CD8-positive, alpha-beta memory T cell (primary cell): ENCODE measurements at places on chromosomes 13 and 19. TPM values are rescaled to one million over a fixed set of nuclear protein-coding genes. Genes with fewer than 3 reads are reported as not detected.

Gene LILRB2
- total RNA-seq = 0.24 TPM

Gene PEAK3
- total RNA-seq = not detected

Gene SIGLEC8
- total RNA-seq = not detected

Gene NEK5
- not detected for total RNA-seq

Gene ZNF726
- total RNA-seq = 13.1 TPM

Gene ZNF850
- 6.9 TPM for total RNA-seq

Gene KCNN1
- total RNA-seq = 0.15 TPM

Gene PNMA8C
- total RNA-seq = not detected

Gene GIPC3
- 0.33 TPM for total RNA-seq

Gene SEMA6B
- 0.91 TPM for total RNA-seq

Gene ZNF211
- total RNA-seq = 12.1 TPM

Gene ZNF45
- 10.0 TPM for total RNA-seq

Gene ZNF578
- total RNA-seq = 0.88 TPM

Gene ZSCAN22
- total RNA-seq = 5.7 TPM

GRCh38 chr19:49818649-49819370 lies 721 bp downstream of the MED25 start:
- no peak for DNase-seq

DNA sequence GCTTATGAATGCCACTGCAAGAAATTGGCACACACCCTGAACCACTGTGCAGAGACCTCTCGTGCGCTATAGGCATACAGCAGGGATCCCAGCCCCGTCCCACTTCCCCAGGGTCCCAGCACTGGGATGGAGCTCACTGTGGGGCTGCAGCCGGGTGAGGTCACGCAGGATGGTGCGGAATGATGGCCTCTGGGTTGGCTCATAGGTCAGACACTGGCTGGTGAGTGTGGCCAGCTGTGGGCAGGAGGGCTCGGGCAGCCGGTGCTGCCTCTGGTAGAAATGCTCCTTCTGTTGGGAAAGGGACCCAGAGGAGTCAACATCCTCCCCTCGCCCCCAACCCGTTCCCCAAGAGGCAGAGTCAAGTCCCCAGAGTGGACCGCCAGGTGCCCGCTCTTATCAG lies 17.0 kb upstream of the ICAM3 start:
- no peak for DNase-seq

DNA sequence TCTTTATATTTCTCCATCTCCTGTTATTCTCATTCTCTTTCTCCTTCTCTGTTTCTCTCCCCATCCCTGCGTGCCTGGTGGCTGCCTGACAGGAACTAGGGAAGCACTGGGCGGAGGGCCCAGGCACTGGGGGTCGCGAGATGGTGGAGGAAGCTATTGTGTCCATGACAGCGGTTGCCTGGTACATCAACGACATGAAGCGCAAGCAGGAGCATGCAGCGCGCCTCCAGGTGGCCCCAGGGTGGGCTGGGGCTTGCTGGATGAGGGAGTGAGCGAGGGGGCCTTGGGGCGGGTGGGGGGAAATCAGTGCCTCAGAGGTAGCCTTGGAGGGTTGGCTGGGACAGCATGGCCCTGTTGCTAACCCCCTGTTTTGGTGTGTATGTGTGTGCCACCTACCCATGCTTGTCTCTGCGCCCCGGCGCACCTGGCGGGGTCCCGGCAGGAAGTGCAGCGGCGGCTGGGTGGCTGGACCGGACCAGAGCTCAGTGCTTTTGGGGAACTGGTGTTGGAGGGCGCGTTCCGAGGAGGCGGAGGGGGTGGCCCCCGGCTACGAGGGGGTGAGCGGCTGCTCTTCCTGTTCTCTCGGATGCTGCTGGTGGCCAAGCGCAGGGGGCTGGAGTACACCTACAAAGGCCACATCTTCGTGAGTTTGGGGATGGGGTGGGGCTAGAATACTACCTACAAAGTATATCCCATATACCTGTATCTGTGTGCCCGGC lies 5.2 kb downstream of the PLEKHG2 start:
- no peak for DNase-seq

GRCh38 chr19:50607388-50607787 lies 32.3 kb downstream of the SYT3 start:
- DNase-seq = no peak

DNA sequence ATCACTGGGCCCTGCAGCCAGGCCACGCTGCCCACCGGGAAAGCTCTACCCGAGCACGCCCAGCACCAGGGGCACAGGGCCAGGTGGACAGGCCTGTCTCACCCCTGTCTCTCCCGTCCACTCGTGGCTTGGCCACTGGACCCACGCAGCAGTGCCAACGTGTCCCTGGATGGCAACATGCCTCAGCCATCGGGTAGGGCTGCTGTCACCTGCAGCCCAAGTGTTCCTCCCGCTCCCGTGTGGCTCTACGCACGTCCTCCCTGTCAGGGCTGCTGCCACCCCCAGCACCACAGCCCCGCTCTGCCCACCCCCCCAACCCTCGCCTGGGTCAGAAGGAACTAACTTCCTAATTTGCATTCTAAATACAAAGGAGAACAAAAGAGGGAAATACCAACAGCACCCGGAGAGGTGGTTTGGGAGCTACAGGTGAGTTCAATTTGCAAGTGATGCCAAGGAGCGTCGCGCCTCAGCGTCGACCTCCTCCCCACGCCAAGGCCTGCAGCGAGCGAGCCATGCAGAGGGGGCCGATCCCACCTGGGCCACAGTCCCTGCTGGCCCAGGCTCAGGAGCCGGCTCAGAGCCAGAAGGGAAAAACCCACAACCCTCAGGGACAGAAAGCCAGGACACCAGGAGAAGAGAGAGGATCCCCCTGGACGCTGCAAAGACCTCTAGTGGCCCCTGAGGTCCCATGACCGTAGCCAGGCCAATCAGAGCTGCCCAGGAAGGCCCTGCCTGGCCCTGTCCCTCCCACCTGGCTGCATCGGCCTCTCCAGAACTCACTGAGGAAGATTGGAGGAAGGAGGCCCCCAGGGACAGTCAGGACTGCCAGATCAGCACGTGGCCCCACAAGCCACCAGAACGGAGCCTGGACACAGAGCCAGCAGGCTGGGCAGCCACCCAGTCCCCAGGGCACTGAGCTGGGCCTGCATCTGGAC lies 128.4 kb upstream of the SPACA7 start:
- DNase-seq = no peak

GRCh38 chr19:36773223-36773579 lies 594 bp upstream of the ZNF850 start:
- DNase-seq = no peak

DNA sequence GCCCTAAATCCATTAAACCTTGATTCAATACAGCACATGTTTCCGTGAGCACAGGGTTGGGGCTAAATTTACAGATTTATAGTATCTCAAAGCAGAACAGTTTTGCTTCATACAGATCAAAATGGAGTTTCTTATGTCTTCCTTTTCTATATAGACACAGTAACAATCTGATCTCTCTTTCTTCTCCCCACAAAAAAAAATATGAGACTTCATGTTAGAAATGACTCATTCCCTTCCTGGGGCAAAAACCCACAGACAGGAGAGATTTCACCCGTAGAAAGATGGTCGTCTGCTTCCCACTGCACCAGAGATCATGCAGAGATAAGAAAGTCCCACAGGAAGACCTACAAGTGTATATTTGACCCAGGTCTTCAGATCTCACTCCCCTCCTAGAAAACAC lies 7.7 kb upstream of the ZNF611 start:
- no peak for DNase-seq

DNA sequence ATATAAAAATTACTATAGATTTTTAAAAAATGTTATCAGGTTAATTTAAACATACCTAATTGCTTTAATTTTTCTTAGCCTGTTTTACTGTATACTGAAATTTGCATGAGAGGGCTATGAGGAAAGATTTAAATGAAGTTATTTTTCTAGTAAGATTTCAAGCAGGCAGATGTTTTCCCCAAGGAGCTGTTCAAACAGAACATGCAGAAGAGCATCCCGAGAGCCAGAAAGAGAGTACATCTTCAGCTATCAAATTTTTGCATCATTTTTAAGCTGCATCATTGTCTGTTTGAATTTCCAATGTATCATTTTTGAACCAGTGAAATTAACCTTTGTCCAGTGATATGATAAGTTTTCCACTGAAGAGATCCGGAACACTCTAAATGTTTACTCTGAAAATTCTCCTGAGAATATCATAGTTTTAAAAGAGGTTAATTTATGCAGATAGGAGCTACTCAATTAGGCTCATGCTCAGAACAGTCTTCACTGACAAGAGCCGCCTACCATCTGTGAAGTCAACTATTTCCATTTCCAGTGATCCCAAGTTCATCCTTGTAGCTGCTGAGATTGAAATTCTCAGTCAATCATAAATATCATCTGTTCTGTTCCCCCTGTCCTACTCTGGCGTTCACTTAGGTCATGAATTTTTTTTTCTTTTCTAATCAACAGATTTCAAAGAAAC lies 467.7 kb upstream of the NBEA start:
- no peak for DNase-seq

- no peak for DNase-seq
These were observed 25.0 kb upstream of the VWA8 start for GRCh38 chr13:41985788-41986508.

- no peak for DNase-seq
These were observed 116.1 kb upstream of the TSC22D1 start for GRCh38 chr13:44692173-44692713.

GRCh38 chr13:36192166-36192565 lies 22.2 kb downstream of the SOHLH2 start:
- DNase-seq = no peak

GRCh38 chr19:58311345-58311865 lies 6.2 kb downstream of the ERVK3-1 start:
- DNase-seq = no peak

DNA sequence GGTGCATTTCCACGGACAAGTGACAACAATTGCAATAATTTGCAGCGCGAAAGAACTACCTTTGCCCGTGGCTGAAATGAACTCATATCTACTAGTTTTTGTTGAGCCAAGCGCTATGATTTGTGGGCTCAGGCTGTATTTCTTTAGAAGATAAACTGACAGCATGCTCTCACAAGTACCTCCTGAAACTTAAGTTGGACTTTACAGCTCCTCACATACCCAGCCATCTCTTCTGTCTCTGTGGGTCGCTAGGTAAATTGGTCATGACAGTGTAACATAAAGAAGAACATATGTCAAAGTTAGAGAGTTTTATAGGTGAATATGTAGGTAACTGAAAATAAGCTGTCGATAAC lies 839 bp downstream of the COG6 start:
- DNase-seq = no peak

- DNase-seq = no peak
These were observed 147.8 kb downstream of the SUCLA2 start for GRCh38 chr13:47853236-47853635.

DNA sequence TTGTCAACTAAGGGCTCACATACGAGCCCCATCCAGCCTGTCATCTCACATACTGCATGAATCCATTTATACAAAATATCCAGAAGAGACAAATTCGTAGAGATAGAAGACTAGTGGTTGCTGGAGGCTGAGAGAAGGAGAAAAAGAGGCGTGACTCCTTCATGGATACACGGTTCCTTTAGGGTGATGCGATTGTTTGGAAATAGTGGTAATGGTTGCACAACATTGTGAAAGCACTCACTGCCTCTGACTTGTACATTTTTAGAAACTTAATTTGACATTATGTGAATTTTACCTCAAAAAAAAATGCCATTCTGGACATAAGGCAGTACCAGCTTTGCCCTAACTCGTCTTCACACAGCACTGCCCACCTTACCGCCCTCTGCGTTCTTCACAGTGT lies 27.3 kb downstream of the IGFL1 start:
- DNase-seq = no peak

DNA sequence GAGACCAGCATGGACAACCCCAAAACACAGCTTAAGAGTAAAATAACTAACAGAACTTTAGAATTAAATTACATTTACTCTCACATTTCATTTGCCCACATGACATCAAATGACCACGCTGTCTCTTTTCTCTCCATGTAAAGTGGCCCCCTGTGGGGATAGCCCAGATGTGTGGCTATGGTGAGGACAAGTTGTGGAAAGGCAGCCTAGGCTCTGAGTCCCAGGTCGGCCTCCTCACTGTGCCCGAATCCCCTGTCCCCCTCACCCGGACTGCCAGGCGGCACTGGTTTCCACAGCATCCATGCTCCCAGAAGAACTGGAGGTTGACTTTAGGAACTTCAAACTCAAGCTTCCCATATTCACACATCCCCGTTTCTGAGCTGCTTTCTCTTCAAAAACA lies 111.8 kb upstream of the UQCRFS1 start:
- no peak for DNase-seq

- DNase-seq = no peak
These were observed 957 bp upstream of the CCDC194 start for GRCh38 chr19:17394891-17395415.

DNA sequence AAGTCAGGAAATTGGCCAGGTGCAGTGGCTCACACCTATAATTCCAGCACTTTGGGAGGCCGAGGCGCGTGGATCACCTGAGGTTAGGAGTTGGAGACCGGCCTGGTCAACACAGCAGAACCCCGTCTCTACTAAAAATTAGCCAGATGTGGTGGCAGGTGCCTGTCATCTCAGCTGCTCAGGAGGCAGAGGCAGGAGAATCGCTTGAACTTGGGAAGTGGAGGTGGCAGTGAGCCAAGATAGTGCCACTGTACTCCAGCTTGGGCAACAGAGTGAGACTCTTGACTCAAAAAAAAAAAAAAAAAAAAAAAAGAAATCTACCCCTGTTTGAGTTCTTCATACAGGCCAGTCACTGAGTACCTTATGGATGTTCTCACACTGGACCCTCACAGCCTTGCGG lies 42.0 kb downstream of the SLC15A1 start:
- no peak for DNase-seq

GRCh38 chr13:33265607-33266006 lies 19.9 kb downstream of the STARD13 start:
- no peak for DNase-seq

GRCh38 chr13:71067165-71067815 lies 799.7 kb downstream of the DACH1 start:
- DNase-seq = no peak

- DNase-seq = no peak
These were observed 97.7 kb downstream of the ING1 start for GRCh38 chr13:110811008-110811720.

GRCh38 chr19:4830768-4831265 lies 695 bp downstream of the TICAM1 start:
- no peak for DNase-seq

DNA sequence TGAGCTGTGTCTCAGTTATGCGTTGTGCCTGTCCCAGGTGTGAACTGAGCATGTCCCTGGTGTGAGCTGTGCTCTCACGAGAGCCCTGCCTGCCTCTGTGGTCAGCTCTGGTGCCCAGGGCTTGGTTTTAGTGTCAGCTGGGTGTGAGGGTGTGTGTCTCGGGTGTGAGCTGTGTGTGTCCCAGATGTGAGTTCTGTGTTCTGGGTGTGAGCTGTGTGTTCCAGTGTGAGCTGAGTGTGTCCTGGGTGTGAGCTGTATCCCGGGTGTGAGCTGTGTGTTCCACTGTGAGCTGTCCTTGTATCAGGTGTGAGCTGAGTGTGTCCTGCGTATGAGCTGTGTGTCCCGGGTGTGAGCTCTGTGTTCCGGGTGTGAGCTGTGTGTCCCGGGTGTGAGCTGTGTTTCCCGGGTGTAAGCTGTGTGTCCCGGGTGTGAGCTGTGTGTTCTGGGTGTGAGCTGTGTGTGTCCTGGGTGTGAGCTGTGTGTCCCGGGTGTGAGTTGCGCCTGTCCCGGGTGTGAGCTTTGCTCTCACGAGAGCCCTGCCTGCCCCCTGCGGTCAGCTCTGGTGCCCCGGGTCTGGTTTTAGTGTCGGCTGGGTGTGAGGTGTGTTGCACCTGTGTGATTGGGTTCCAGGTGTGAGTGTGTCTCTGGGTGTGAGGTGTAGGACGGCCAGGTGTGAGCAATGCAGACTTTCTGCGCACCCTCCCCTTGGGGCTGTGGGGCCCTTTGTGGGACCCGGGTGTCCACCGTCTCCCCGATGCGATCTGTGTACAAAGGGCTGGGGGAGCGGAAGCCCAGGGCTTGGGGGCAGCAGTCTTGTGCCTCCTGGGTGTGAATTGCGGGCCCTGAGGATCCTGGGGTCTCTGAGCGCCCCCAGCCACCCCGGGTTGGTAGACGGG lies 7.1 kb upstream of the PEAK3 start:
- no peak for DNase-seq
